ENCODE measurements at places on chromosomes 13 and 19.

- DNase-seq, result peak; percentile 60
Measured at GRCh38 chr13:95642028-95642621, 2.4 kb downstream of the DZIP1 start.

DNA sequence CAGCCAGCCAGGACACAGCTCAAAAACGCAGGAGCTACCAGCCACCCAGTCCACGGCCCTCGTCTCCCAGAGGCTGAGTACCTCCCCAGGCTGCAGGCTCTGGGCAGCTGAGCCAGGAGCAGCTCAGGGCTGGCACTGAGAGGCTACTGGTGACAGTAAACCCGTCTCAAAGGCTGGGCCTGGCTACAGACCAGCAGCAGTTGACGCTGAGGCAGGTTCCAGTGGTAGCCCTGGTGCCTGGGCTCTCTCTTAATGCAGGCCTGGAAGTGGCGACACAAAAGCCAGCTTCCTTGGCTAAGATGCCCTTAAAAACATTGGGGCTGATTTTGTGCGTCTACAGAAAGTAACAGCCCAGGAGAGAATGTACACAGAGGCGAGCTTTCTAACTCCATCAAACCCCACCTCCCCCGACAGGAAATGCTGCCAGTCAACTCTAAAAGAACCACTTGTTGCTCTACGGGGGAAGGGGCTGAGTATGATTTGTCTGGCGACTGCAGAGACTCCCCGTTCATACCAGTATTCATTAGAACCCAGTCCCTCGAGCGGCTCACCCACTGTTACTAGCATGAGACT, 126.3 kb downstream of the STK24 start:
- no peak for DNase-seq

- DNase-seq, result no peak
Measured at GRCh38 chr19:16234552-16235445, 37.1 kb downstream of the AP1M1 start.

- DNase-seq, result no peak
Measured at GRCh38 chr19:10634430-10634829, 9.1 kb downstream of the SLC44A2 start.

DNA sequence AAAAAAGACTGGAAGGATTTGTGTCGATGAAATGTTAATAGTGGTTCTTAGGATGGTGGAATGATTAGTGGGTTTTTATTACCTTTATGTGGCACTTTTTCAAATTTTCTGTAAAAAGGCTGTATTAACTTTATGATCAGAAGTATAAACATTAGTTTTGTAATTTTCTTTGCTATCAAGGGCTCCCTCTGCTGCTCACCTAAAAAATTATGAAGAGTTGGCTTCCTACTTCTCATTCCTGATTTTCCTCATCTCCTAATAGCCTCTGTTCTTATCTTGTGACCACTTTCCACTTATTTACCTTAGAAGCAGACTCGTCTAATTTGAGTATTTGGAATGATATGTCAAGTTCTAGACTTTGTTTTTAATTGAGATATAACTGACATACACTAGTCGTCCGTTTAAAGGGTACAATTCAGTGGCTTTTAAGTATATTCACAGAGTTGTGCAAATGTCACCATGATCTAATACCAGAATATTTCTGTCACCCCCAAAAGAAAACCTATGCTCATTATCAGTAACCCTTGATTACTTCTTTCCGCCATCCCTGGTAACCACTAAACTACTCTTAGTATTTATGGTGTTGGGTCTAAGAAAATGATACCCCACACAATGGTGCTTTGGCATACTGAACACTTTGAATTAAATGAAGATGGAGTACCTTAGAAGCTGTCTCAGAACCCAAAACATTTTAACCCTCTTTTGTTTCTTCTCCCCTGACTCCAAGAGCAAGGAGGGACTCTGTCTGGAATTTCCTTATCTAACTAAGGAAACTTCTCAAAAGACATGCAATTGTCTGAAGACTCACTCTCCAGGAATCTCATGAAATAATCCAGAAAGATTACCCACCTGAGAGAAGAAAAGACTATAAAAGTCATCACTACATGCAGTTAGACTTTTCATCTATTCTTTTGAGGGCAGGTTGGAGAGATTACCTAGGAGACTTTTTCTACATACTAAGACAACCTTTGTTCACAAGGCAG, 311.3 kb downstream of the DLEU7 start:
- DNase-seq, result peak; percentile 53

- no peak for DNase-seq
Measured at GRCh38 chr13:112012705-112013085, 54.3 kb upstream of the SOX1 start.

- DNase-seq, result no peak
Measured at GRCh38 chr19:17249887-17250548, 4.3 kb upstream of the NR2F6 start.

GRCh38 chr13:110525328-110526319, 35.9 kb downstream of the RAB20 start:
- no peak for DNase-seq

DNA sequence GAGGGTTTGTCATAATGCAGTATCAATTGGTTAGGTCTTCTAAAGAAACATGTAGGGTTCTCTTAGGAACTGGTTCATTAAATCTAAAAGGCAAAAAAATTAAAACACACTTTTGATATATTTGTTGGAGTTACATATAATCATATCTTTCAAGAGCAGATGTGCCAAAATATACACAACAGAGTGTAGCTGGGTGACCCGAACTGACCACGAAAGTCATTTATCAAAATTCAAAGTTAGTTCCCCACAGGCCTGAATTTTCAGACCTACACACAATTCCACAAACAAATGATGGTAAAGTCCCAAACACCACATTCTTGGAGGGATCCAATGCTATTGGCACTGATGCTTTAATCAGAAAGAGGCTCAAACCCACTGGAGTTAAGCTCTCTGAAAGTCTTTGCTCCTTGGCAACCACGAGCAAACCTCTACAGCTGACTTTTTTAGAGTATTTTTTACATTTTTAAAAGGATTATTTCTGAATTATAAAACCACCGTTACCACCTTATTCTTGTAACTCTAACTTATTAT, 50.9 kb downstream of the IRS2 start:
- no peak for DNase-seq

- peak; percentile 47 for DNase-seq
Measured at GRCh38 chr19:1855828-1856255, 7.5 kb downstream of the KLF16 start.

- DNase-seq, result no peak
Measured at GRCh38 chr13:67635754-67636153, 405.6 kb upstream of the PCDH9 start.

GRCh38 chr13:74115133-74115532, 19.1 kb downstream of the KLF12 start:
- peak; percentile 78 for DNase-seq

DNA sequence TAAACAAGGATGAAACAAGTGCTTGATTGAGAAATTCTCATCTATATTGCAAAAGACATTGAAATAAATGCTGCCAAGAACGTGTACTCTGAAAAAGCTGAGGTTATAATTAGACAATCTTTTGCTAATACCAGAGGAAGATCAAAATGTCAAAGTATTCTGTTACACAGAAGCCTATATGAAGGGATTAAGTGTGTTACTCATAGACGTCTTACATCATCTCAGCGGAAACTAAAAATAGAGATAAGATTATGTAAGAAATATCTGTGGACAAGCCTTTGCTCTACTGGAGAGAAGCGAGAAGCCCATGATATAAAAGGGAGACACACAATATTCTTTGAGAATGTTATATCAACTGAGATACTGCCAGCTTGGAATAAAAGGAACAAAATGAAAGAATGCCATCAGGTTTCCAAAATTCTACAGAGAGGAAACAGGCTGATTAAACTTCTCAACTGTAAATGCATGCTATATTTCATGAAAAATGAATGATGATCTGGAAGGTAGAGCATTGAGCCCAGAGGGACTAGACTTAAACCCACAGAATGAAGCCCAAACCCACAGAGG, 699.0 kb downstream of the GPC5 start:
- DNase-seq, result no peak

GRCh38 chr19:4431296-4431695, 26.3 kb downstream of the UBXN6 start:
- no peak for DNase-seq

DNA sequence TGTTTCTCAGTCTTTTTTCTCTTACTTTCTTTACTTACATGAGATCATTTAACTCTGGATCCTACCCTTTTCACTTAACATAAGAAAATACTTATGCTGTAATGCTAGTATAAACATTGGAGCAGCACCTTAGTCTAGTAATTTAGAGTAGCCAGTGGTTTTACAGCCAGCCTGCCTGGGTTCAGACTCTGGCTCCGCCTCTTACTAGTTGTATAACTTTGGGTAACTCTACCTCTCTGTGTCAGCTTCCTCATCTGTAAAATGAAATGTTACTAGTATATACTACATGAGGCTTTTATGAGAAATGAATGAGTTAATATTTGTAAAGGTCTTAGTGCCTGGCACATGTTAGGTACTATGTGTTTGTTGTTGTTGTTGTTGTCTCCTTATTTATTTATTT, 5.6 kb downstream of the CDADC1 start:
- DNase-seq, result no peak

GRCh38 chr13:21767032-21767431, 96.2 kb downstream of the FGF9 start:
- DNase-seq, result no peak

DNA sequence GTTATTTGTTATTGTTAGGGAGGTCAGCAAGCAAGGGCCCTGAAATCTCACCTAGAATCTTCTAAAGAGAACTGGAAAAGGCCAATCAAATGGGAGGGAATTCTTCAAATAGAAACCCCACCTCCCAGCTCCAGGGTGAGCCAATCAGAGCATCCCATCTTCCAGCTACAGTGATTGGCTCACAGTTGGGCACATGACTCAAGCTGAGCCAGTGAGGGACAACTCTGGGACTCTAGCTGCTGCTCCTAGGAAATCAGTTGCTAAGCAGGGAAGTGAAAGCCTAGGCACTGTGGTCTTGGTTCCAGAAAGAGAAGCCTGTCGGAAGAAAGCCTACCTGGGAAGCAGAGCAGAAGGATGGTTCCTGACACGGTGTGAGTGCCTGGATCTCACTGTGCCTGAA, 13.4 kb downstream of the TM6SF2 start:
- DNase-seq, result no peak

DNA sequence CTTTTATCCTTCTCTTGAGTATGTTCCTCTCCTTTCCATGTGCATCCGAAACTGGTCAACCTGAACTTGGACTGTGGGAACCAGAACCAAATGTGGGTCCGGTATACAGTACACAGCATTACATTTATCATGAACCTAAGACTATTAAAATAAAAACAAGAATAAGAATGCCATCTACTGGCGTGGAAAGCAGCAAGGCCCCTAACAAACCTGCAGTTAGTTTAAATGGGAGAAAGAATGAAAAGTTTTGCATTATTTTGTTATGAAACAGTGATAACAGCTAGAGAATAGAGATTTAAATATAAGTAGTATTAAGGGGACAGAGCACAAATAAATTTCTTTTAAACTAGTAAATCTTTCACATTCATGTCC, 159.5 kb downstream of the RBM26 start:
- DNase-seq, result no peak

DNA sequence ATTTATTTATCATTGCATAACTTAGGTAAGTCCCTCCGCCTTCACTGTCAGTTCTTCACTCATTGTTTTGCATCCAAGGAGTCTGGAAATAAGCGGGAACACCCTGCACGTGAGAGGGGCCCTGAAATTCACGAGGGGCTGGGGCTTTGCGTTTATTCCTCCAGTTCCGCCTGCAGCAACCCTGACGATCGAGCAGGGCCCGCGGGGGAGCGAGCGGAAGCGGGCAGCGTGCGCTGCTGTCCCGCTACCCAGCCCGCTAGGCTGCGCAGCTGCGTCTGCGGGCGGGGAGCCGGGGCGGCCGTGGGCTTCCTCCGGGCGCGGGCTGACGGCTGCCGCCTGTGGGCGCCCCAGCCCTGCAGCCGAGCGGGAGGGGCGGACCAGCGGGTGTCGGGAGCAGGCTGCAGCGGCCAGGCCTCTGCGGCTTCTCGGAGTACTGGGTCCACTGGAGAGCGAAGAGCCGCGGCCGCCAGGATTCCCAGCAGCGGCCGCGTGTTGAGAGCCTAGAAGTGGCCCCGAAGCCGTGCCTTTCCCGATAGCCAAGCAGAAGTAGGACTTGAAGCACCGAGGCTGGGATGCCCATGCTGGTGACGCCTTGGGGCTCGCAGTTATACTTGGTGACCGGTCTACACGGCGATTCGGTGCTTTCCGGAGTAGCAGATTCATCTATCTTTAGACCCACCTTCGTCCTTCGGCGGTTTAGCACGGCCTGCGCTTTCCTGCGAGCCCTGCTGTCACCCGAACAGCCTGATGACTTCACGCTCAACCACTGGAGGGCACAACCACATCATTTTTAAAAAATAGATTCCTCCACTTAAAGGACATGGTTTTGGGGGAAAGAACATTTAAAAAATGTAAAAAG, 32.9 kb upstream of the SACS start:
- peak; percentile 76 for DNase-seq

DNA sequence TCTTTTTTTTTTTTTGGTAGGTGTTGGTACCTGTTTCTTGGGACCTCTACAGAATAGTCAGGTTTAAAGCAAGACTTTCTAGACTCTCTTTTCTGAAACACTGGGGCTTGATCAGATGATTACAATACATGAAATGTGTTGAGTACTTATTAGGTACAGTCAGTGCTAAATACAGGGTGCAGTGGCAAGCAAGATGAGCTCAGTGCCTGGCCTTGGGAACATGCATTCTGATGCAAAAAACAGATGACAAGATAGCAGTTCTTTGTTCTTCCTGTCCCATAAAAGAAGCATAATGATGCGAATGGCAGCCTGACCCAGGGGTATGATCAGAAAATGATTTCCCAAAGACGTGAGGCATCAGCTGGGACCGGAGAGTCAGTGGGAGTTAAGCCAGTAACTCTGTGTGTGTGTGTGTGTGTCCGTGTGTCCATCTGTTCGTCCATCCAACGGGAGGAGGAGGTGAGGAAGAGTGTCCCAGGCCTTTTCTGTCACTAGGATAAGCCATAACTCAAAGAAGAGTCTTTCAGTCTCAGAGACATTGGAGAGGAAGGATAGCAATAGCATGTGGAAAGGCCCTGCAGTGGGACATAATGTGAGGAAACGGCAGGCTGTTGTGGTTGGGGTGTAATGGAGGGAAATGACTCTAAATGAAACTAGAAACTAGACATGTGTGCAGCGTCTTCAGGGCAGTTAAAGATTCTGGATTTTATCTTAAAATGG, 32.2 kb downstream of the SLAIN1 start:
- no peak for DNase-seq

DNA sequence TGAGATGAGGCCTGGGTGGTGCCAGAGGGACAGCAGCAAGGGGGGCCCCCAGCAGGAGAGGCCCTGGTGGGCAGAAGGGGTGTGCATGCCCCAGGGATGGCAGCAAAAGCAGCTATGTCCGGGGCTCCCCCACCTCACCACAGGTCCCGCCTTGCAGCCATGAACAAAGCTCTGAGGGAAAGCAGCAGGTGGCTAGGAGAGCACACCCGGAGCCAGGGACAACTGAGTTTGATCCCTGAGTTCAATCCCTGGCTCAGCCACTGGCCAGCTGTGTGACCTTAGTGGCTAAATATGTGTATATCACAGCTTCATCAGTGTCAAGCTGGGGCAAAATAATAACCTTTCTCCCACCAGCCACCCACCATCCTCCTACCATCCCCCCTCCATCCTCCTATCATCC, 47.7 kb upstream of the KCTD15 start:
- no peak for DNase-seq

- no peak for DNase-seq
Measured at GRCh38 chr19:18223860-18224524, 2.2 kb downstream of the PDE4C start.

- DNase-seq, result peak; percentile 31
Measured at GRCh38 chr19:4583961-4584669, 24.6 kb upstream of the SEMA6B start.
